ENCODE measurements at places on chromosomes 5 and 9.

DNA sequence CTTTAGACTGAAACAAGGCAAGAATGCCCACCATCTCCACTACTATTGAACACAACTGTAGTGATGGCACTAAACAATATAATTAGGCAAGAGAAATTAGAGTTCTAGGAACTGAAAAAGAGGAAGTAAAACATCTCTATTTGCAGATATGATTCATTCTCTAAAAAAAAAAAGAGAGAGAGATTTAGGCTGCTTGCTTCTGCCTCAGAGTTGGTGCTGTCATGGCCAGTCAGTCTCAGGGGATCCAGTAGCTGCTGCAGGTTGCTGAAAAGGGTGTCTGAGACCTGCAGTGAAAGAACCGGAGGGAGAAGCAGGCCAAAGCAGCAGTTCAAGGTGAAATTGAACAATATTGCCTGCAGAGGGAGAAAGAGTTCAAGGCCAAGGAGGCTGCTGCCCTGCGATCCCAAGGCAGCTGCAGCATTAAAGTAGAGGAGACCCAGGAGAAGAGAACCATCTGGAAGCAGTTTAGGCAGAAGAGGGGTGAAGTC is 72.5 kb downstream of the AP3B1 start:
- DNase-seq = no peak

- no peak for DNase-seq
Observed at GRCh38 chr5:39256477-39257235, 37.3 kb upstream of the FYB1 start.

DNA sequence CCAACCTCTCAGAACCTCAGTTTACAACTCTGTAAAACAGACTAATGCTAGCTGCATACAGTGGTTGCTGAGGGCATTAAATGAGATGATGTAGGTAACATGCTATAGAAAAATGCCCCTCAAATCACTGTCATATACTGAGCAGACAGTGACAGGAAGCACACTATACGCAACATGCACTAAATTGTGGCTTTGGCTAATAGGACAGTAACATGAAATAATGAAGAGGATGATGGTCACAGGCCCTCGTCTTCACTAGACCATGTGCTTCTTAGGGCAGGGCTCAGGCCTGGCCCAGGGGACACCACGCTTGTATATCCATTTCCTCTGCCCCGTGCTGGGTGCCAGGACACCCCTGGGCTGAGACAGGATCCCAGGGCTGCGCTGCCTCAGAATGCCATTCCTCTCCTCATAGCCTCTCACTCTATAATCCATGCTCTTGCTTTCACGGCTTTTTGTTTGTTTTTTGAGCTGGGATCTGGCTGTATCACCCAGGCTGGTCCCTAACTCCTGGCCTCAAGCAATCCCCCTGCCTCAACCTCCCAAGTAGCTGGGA is 18.9 kb downstream of the CSF1R start:
- DNase-seq = no peak

GRCh38 chr5:158899792-158900191 is 199.9 kb downstream of the EBF1 start:
- DNase-seq = no peak

DNA sequence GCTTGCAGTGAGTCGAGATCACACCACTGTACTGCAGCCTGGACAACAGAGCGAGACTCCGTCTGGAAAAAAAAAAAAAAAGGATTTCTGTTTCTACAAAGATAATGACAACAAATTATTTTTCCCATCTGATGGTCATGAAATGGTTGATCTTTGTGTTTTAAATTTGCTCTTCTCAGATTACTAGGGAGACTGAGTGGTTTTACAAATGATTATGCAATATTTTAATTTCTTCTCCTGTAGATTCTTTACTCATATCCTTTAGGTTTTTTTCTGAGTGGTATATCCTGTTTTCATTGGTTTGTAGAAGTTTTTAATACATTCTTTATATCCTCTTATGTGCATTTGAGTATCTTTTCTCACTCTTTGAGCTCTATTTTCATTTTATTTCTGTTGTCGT is 20.6 kb upstream of the AUH start:
- no peak for DNase-seq

GRCh38 chr9:28120184-28120583 is 546.9 kb upstream of the C9orf72 start:
- DNase-seq = no peak

- no peak for DNase-seq
Observed at GRCh38 chr5:178577376-178577839, 12.8 kb downstream of the COL23A1 start.

DNA sequence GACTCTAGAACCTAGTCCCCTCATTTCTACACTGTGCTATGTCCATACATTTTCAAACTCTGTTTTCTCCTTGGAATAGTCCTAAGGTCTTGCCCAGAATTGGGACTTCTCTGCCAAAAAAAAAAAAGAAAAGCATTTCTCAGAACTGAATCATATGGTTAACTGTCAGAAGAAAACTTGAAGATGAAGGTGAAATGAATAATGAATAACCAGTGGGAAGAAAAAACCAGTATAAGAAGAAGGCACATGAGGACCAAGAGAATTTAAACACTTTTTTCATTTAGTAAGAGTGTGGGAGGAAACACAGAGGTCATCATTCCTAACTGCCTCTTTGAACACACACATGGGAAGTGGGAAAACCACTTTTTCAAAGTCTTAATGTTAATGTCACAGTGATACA is 197.7 kb downstream of the PRELID2 start:
- DNase-seq = no peak

GRCh38 chr9:132998831-132999635 is 20.5 kb downstream of the GFI1B start:
- DNase-seq = no peak

DNA sequence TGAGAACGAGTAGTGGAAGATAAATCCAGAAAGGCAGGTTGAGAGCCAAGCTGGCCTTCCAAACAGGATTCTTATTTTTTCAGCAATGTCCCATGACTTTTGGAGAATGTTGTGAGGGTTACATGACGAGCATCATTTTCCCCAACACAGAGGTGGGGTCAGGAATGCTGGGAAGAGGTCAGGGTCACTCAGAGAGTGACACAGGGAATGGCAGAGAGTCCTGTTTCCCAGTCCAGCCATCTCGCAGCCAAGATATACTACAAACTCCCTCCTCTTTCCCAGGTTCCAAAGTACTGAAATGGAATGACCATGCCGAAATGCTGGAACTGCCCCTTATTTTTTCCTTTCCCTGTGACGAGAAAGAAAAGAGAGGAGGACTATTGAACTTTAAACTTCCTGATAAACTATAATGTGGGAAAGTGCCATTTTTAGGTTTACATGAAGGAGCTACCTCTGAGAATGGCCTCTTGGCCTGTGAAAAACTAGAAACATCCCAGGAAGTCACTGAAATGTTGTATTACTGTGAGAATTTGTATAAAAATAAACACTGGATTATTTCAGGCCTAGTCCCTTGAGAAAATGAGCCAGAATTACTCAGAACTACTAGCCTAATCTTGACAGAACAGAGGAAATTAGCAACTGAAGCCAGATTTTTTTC is 420.4 kb downstream of the CETN3 start:
- no peak for DNase-seq

GRCh38 chr5:93461756-93462155 is 119.3 kb downstream of the NR2F1-AS1 start:
- no peak for DNase-seq

GRCh38 chr5:135150767-135151166 is 116.7 kb upstream of the PITX1 start:
- no peak for DNase-seq

DNA sequence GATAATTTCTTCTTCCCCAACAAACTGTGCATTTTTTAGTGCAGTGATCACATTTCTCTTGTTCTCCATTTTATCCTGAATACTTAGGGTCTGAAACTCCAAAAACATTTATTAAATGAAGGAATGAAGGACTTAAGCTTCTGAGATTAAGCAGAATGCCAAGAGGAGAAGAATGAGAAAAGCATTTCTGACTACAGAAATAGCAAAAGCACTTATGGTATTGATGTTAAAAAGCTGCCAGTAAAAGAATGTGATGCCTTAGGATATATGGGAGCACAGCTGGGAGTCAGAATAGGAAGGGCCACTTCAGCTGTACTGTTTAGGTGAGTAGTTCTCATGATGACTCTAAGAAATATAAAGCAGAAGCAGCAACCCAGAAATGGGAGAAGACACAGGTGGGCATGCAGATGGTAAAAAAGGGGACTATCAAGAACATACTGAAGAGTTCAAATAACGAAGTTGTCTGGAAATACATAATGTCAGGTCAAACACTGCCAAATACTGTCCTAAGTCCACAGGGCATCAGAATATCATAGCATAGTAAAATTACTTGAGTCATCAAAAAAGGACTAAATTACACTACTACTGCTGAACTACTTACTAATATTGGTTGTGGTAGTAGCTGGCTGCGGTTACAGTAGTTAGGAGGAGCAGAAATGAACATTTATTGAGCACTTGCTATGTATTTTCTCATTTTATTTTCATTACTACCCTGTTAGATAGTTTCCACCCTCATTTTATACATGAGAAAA is 132.7 kb downstream of the MAPKAP1 start:
- no peak for DNase-seq

- DNase-seq = no peak
Observed at GRCh38 chr5:157113002-157113401, 4.2 kb upstream of the HAVCR2 start.
